ENCODE measurements at places on chromosomes 7 and 10. TPM values are rescaled to one million over a fixed set of nuclear protein-coding genes. Genes with fewer than 3 reads are reported as not detected.

Gene GJD4
- total RNA-seq: not detected

Gene CDK1
- total RNA-seq: 71.8 TPM

Gene GPR37
- total RNA-seq: 1.6 TPM

Gene CALN1
- total RNA-seq: not detected

Gene CYP3A4
- 0.14 TPM for total RNA-seq

Gene COL13A1
- total RNA-seq: 0.19 TPM

Measured in airway epithelial cell (primary cell).